Panc1 (cell line): ENCODE measurements at places on chromosomes 16 and 17.

DNA sequence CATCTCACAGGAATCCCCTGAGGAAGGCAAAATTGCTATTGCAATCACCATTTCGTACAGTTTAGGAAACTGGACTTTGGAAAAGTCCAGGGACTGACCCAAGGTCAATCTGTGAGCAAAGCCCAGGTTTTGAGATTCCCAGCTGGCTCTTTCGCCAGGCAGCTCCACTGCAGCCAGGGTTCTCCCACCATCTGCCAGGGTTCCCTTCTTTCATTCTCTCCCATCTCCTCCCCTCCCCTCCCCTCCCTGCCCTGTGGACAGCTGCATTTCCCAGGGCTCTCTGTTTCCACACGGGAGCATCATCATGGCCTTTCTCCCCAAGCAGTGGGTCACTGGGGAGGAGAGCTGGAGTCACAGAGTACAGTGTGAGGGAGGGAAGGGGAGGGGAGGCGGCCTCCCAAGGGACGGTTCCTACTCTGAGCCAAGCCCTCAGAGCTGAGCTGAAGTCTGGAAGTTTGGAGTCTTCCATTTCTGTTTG lies 11.9 kb upstream of the GSDMA start:
- no peak for DNase-seq

DNA sequence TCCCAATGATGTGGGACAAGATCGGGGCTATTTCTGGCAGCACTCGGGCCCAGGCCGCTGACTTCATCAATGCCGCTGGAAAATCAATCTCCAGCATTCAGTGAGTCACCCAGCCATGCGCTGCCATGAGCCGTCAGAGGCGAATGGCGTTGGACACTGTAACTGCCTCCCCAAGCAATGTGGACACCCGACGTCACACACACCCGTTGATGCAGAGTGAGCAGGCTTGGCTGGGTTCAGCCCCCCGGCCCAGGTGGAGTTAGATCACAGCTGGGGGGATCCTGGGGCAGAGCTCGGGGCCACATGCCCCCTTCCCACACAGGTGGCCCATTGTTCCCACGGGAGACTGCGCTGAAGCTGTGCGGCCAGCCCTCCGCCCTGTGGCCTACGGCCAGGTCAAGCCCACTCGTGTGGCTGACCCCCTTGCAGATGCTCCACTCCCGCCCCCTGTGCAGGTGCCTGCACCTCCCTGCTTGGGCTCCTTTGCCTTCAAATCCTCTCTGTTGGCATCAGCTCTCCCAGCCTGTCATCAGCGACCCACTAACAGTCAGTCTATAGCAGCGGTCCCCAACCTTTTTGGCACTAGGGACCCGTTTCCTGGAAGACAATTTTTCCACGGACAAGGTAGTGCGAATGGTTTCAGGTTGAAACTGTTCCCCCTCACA lies 89.9 kb downstream of the TBC1D16 start:
- no peak for DNase-seq

DNA sequence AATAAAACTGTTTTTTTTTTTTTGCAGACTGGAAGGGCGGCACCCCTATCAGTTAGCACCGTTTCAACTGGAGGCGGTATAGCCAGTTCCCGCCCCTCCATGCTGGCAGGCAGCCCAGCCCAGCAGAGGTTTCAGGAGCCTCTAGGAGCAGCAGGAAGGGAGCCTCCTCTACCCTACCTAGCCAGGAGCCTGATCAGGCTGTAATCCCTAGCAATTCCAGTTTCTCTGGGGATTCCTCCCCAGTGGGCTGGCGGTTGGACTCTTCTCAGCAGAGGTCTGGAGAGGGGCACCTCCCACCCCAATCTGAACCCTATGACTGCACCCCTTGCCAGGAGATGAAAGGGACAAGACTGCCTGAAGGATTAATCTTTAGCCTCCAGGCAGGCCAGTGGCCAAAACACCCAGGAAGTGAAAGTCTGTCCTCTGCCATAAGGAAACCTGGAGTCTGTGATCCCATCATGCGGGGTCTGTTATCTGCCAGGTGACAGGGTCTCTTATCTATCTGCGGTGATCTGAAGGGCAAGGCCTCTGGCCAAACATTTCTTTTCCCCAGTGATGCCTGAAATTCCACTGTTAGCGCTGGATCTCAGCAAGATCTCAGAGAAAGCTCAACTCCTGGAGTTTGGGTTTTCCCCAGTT lies 4.9 kb upstream of the CDH1 start:
- no peak for DNase-seq

- no peak for DNase-seq
Observed at GRCh38 chr16:10566613-10567012, 13.8 kb downstream of the EMP2 start.

GRCh38 chr17:78241277-78242023 lies 10.0 kb downstream of the TMEM235 start:
- no peak for DNase-seq

GRCh38 chr17:48492401-48493298 lies 38.2 kb downstream of the HOXB1 start:
- no peak for DNase-seq
